Activated T-helper 17 cell treated with anti-CD3 and anti-CD28 coated beads, Interleukin-2, amount 50 U/mL, for 72 hours (primary cell): ENCODE measurements at places on chromosomes 7 and 10.

GRCh38 chr7:123425246-123425645 is 109.1 kb downstream of the IQUB start:
- ATAC-seq, result no peak

DNA sequence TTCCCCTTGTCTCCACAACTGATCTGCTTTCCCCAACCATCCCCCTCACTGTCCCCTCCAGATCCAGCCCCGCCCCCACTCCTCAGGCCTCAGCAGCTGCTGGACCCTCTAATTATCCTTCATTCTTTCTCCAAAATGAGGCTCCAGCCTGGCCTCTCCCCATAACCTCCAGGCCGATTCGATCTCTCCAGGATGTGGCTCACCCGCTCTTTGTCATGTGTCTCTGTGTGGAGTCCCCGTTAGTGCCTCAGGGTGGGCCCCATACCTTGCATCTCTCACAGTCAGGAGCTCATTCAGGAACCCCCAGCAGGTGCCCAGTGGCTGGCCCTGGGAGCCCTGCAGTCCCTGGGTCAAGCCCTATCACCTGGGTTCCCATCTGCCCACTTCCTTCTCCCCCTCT is 1.3 kb downstream of the PILRA start:
- no peak for ATAC-seq

DNA sequence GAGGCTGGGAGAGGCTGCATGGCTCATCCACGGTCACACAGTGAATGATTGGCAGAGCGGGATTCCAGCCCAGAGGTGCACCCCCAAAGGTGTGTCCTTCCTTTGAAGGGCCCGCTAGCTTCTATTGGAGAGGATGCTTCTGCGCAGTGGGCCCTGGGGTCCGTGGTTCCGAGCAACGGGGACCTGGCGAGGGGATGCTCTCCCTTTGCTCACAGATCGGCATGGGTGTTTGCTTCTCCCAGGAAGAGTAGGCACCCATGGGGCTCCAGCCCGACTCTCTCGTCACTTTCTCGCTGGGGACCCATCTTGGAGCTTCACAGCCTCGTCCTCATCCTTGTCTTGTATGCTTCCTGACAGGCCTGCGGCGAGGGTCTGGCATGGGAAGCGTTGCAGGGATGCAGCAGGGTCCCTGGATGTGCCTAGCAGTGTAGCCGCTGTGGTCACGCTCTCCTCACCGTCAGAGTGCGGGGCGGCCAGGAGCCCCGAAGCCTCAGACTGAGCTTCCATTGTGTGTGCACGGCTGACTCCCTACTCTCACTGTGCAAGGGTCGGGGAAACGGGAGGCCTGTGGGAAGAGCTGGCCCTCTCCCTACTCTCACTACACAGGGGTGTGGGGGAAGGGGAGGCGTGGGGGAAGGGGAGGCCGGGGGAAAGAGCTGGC is 538.5 kb upstream of the FOXK1 start:
- ATAC-seq, result no peak

DNA sequence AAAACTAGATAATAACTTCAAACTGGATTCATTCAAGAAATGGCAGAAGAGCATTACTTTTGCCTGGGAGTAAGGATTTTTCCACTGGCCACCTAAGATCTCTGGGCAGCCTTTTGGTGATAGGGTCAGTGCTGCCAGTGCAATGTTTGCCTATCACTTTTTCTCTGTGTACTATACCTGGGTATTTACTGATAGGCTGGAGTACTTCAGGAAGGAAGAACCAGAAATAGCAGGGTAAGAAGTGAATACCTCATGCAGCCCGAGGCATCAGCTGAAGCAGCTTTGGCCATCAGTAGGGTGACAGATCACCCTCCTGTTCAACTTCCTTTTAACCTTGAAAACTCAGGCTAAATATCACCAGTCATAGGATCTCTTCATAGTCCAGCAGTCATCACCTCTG is 5.5 kb upstream of the PAPSS2 start:
- no peak for ATAC-seq

GRCh38 chr7:47314728-47315607 is 266.9 kb downstream of the TNS3 start:
- ATAC-seq, result no peak

- ATAC-seq, result no peak
Observed at GRCh38 chr10:48470893-48471805, 133.7 kb downstream of the ARHGAP22 start.

GRCh38 chr10:86929468-86930380 is 27.7 kb downstream of the MMRN2 start:
- no peak for ATAC-seq

- no peak for ATAC-seq
Observed at GRCh38 chr7:106420210-106420609, 135.4 kb upstream of the NAMPT start.

GRCh38 chr7:118011652-118012051 is 138.4 kb upstream of the CTTNBP2 start:
- ATAC-seq, result no peak

DNA sequence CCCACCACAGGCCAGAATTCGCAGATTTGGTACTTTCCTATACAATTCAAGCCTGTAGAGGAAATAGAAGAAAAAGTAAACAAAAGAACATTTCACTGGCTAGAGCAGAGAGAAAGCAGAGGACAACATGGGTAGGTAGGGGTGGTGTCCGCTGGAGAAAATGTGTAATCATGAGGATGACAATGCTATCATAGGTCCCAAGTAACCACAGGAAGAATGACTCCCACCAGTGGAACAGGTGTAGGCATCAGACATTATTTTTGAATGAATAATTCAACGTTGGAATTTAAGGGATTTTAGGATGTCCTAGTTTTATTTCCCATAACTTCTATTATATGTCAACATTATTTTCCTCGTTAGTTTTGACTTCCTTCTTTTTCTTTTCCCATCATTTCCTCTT is 248.9 kb downstream of the DGKI start:
- ATAC-seq, result no peak

GRCh38 chr10:122013311-122013780 is 24.4 kb downstream of the TACC2 start:
- ATAC-seq, result no peak

DNA sequence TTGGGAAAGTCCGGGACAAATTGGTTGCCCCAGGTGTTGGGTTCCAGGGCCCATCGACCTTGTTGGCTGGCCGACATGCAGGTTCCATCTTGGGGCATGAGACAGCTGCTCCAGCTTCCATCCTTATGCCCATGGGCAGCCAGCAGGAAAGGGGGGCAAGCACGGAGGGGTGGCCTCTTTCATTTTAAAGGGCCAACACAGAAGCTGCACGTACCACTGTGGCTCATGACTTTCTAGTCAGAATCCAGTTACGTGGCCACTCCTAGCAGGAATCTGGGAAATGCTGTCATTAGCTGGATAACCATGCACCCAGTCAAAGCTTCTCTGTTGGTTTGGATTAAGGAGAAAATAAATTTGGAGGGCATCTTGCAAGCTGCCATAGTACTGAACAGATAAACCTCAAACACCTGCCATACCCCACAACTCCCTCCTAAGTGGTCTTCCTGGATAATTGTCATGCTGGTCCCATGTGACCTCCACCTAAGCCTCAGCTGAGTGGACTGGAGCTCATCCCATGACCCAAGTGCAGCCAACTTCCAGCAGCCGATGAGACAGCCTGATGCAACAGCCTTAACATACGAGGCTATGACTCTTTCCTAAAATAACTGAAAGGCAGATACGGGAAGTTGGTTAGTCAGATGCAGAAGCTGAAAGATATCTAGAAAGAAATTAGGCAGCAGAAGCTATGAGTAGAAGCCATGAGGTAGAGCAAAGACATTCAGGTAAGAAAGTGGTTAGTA is 21.4 kb upstream of the GSDME start:
- peak; percentile 56 for ATAC-seq

DNA sequence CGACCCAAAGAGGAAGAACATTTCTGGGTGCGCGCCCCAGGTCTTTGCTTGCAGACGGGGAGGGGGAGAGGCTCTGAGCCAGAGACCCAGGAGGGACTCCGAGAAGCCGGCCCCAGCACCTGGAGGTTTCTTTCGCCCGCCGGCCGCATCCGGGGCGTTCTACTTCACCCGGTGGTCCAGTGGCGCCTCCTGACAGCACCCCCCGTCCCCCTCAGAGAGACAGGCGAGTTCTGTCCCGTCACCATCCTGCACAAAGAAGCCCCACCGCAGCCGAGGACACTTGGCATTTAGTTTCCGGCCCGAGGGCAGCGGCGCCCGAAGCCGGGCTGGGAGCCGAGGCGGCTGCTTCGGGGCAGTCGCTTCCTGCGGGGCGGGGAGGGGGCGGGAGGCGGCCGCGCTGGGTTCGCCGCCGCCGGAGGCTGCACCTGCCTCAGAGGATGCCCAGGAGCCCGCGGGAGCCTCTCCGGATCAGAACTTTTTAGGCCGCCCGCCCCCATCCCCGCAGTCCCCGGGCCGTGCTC is at the start of gene TMEM178B:
TSS of gene TMEM178B (plus strand) at position 424 of the 521 bp plus-strand sequence.
- peak; percentile 43 for ATAC-seq

DNA sequence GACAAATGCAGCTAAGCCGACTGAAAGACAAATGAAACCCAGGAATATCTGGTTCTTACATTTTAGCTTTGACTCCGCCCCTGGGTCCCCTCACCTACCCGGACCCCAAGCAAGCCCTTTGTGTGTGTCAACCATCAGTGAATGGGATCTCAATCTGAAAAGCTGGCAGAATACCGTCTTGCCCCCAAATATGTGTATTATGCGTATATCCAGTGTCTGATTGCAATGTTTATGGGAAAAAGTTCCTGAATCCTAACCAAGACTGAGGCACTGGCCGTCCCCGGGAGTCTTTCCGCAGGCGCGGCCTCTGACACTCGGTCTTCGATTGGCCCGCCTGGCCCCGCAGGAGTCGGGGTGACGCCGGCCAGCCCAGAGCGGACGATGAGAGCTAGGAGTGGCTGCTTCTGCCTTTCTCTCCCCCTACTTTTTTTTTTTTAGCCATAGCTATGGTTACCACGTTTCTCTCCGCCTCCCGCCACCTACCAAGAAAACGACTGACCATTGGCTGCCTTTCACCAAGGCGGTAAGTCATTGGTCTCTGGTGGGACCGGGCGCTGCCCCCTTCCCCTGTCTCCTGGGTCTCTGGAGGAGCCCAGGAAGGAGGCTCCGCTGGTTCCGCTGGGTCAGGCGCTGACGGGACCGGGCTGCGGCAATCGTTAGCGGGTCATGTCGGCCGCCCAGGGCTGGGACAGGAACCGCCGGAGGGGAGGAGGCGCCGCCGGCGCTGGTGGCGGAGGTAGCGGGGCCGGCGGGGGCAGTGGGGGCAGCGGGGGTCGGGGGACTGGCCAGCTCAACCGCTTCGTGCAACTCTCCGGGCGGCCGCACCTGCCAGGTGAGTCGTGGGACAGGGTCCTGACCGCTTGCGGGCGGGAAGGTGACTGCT is at the start of gene KLHDC10:
TSS of gene KLHDC10 (plus strand) at position 557 of the 883 bp plus-strand sequence. CDS start at position 667, 110 bp downstream.
- peak; percentile 98 for ATAC-seq

GRCh38 chr10:110802090-110802489 is 69.6 kb upstream of the PDCD4 start:
- no peak for ATAC-seq

GRCh38 chr10:2222631-2223030 is 485.3 kb upstream of the ADARB2 start:
- no peak for ATAC-seq

DNA sequence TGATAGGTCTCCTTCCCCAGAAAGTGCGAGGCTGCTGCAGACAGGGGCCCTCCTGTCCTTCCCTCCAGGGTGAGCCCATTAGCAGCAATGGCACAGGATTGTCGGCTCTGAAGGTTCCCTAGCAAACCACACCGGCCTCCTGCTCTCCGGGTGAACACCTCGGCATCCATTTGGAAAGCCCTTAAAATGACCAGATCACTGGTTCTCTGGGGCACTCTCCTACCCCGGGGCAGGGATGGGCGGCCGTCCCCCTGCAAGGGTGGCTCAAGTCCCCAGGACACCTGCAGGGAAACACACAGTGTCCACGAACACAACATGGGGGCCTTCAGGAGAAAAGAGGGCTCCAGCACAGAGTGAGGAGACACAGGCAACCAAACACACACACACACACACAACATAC is 459.1 kb downstream of the PTPRN2 start:
- no peak for ATAC-seq

DNA sequence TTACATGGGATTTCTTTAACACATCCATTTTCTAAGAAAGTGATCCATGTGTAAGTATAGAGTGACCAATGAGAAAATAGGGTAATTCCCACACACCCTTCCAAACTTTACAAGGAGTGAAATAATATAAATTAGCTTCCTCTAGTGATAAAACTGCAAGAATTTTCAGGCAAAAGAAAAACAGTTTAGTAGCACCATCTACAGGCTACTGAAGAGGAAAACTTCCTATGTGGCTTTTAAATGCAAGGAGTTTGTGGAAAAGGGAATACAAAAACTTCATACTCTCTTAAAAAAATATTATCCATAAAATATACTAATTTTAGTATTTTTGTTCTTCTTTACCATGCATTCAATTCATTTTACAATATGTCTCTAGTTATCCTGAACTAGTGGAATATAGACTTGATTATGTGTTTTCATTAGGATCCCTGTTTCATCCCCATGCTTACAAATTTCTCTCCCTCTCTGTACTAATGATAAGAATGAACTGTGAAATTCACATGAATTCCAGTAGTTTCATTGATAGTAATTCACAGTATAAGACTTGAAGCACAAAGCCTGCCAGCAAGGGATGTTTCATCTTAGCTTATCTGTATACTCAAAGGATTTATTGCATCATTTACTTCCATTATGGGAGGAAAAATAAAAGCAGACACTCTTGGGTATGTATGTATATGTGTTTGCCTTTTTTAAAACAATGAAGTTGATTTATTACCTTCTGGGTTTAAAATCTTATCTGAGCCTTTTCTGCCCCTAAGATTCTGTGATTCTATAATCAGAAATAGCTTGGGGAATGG is 442.9 kb downstream of the AUTS2 start:
- no peak for ATAC-seq

DNA sequence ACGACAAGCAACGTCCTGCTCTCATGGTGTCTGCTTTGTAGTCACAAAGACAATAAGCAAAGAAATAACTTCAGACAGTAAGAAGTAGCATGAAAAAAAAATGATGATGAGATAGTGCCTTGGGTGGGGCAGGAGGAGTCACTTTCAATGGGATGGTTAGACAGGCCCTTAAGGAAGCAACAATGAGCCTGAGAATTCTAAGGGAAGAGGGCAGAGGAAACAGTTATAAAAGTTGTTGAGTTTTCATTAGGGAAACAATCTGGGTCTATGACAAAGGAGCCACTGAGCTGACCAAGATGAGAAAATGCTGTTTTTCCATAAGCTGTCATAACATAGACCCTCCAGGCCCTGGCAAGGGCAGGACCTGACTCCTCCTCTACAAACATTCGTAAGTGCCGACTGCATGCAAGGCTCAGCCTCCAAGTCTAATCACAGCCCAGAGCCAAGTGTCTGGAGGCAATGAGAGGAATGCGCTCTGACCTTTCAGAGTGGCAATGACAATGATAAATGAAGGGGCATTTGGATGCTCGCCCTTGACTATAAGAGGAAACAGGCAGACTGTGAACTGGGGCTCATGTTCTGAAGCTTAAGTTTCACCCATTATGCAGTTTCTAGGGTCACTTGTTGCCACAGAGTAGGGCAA is 43.7 kb downstream of the PPP1R3C start:
- no peak for ATAC-seq

DNA sequence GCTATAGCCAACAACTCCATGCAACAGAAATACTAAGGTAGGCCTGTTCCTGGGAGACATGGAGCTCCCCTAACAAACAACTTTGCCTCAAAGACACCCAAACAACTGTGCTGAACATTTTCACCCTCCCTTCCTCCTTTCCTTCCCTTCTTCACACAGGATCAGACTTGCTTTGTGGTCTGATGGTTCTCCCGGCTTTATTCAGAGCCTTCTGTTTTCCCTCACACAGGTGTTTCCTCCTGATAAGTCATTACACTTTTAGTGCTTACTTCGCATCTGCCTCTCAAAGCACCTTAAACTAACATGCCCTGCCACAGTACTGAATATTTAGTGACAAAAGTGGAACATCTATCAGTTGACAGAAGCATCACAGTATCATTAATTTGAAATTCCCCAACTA is 56.3 kb upstream of the YAE1 start:
- ATAC-seq, result no peak

- no peak for ATAC-seq
Observed at GRCh38 chr7:885261-885892, 9.0 kb downstream of the GET4 start.
